ENCODE measurements at places on chromosomes 16 and 17. TPM values are rescaled to one million over a fixed set of nuclear protein-coding genes. Genes with fewer than 3 reads are reported as not detected.

GRCh38 chr16:75443298-75443697, 10.0 kb upstream of the CFDP1 start:
- no peak overlapping the region for H3K27ac ChIP-seq
- no peaks in the 10 kb centered on the region for H3K36me3 ChIP-seq
- no peak overlapping the region for H3K4me3 ChIP-seq
- no peak for DNase-seq
- no peaks in the 10 kb centered on the region for H3K4me1 ChIP-seq
- no peaks in the 10 kb centered on the region for H3K27me3 ChIP-seq

DNA sequence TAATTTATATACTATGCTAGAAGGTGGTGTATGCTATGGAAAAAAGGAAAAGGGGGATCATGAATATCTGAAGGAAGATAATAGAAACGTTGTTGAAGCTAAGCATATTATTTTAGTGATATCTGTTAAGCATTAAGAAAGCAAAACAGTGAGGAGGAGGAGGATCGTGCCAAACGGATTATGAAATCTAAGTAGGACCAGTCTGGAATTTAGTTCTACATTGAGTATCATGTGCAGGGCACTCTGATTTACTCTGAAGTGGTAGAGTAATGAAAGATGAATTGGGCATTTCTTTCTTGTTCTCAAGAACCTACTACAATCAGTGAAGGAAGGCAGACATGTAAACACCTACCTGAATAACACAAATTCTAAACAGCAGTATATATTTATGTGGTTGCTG, 195.3 kb downstream of the CYB561 start:
- no peaks in the 10 kb centered on the region for H3K27me3 ChIP-seq
- no peaks in the 10 kb centered on the region for H3K4me1 ChIP-seq

GRCh38 chr17:65131946-65132345, 5.2 kb upstream of the RGS9 start:
- no peaks in the 10 kb centered on the region for H3K4me1 ChIP-seq
- H3K27ac ChIP-seq = no peak overlapping the region
- no peak for DNase-seq
- H3K4me3 ChIP-seq = no peak overlapping the region
- H3K27me3 ChIP-seq = no peaks in the 10 kb centered on the region

DNA sequence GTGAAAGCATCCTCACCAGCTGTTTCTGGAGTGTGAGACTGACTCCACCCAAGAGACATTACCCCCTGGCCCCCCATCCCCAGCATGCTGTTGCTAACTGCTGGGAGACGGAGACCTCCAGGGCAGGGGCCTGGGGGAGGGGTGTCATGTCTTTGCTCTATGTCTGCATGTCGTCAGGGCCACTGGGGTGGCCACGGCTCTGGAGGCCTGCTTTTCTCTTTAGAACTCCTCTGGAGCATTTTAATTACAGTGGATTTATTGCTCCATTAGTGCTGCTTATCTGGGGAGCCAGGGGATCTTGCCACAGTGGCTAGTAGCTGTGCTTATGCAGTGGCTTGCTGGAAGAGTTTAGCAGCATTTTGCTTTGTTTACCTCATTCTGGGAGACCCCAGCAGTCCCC, 32.3 kb downstream of the CLEC16A start:
- peaks cover 12% of the 10 kb centered on the region for H3K36me3 ChIP-seq
- no peak overlapping the region for H3K27ac ChIP-seq
- H3K4me3 ChIP-seq = no peak overlapping the region
- no peak for DNase-seq
- peaks cover 7% of the 10 kb centered on the region for H3K4me1 ChIP-seq

DNA sequence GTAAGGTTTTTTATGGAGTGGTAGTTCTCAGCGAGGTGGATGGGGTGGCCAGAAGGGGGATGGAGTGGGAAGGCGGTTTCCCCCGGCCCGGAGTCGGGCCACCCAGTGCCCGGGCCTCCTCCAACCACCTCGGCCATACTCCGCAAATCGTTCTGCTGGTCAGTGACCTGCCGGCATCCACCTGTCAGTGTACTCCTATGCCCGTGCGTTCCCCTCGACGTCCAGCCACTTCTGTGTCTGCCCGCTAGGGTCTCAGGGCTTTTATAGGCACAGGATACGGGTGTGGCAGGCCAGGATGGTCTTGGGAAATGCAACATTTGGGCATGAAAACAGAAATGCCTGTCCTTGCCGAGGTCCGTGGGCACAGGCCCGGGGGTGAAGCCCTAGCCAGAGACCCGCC, 19.3 kb upstream of the ASGR2 start:
- no peak for DNase-seq
- H3K27ac ChIP-seq = no peak overlapping the region
- no peaks in the 10 kb centered on the region for H3K36me3 ChIP-seq
- H3K4me1 ChIP-seq = peaks cover 3% of the 10 kb centered on the region
- H3K4me3 ChIP-seq = no peak overlapping the region

DNA sequence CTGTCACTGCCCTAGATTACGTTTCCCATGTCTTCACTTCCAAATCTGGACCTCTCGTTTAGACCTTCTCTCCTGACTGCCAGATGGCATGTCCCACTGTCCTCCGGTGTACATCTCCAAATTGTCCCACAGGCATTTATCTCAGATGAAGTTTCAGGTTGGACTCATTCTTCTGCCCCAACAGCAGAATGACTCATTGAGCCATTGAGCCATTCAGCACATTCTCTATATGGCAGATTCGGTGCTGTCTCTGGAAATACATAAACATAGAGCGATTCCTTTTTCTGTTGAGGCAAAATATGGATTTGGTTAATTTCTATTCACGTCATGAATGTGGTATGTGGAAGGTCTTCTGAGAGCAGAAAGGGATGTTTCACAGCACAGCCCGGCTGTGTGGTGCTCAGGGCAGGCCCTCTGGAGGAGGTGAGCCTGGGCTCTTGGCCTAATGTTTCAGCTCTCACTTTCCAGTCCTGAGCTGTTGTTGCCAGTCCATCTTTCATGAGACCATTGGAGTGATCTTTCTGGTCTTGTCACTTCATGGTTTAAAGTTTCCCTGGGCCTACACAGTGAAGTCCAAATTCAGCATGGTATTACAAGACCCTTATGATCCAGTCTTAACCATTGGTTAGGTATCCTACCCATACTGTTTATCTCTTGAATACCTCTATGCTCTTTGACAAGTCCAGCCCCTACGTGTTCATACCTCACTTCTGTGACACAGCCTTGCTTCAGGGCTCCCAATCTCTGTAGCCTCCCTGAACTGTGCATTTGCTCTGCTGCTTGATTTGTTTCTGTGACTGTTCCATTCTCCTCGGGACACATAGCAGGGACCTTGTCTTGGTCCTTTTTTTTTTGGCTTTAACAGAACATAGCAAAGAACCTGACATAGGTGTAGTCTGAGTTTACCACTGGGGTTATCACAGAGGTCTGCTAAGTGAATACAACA, 15.9 kb downstream of the HAPSTR1 start:
- no peak overlapping the region for H3K27ac ChIP-seq
- H3K4me3 ChIP-seq = no peak overlapping the region
- H3K36me3 ChIP-seq = peaks cover 19% of the 10 kb centered on the region

DNA sequence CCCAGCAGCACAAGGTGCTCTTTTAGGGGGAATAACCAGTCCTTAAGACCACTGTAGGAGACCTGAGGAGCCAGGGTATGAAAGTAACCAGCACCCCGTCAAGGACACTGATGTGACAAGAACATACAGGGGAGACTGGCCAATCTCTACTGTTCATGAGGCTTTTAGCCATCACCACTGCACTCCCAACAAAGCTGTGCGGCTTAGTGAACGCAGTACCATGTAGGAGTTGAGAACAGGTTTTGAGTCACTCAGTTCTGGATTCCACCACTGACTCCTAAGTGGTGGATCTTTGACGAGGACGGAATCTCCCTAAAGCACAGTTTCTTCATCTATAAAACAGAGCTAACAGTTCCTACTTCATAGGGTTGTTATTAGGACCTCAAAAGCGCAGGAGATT, 26.8 kb downstream of the COG4 start:
- no peak for DNase-seq
- no peak overlapping the region for H3K27ac ChIP-seq
- no peaks in the 10 kb centered on the region for H3K4me1 ChIP-seq
- peaks cover 37% of the 10 kb centered on the region for H3K36me3 ChIP-seq
- no peaks in the 10 kb centered on the region for H3K27me3 ChIP-seq

Gene SLFN13
- 14.9 TPM for total RNA-seq

Gene CMTM2
- not detected for total RNA-seq

Gene TMIGD1
- not detected for total RNA-seq

Gene CD7
- total RNA-seq = 3.0 TPM
